ENCODE measurements at places on chromosomes 4 and X. TPM values are rescaled to one million over a fixed set of nuclear protein-coding genes. Genes with fewer than 3 reads are reported as not detected.

DUSP9 gene
- total RNA-seq: not detected

DNA sequence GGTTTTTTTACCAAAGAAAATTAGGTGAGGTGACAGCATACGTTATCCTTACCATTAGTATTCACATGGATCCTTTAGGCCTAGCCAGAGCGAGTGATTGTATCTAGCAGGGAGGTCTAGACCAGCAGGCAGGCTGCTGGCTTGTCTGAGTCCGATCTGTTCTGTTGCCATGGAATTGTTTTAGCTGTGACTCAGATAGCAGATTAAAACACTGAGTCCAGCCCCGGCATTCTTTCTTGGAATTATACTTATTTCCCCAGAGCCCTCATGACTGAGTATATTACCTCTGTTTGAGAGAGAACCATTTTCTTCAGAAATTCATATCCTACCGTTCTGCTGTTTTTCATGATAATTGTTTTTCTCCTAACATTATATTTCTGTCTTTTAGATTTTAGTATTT is 37.4 kb downstream of the OCRL start:
- DNase-seq: no peak

MAP9 gene
- total RNA-seq: 6.7 TPM

GRCh38 chrX:107714206-107714891 is 61.2 kb downstream of the TSC22D3 start:
- DNase-seq: no peak

DNA sequence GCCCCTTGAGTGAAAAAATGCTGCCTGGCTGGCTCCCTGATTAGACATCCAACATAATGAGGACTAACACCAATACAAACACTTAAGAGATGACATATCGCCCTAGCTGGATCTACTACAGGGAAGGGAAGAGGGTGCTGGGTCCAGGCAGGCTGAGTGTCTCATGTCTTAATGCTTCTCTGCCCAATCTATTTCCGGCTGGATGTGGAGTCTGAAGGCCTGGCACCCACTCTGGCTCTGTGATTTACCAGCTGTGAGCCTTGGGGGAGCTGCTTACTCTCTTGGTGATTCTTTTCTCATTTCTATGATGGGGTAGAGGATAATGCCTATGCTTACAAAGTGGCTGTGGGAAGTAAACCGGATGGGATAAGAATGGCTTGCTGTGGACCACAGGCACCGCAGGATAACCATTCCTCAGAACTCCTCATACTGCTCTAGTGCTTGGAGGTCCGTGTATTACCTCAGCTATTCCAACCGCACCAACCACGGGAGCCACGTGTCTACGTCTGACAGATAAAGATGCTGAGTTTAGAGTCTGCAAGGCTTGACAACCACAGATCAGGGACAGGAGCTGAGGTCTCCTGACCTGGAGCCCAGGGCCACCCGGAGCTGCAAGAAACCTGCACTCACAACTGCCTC is 161.7 kb downstream of the AFAP1 start:
- DNase-seq: no peak

GRCh38 chr4:147334478-147334877 is 146.4 kb upstream of the EDNRA start:
- DNase-seq: no peak

DNA sequence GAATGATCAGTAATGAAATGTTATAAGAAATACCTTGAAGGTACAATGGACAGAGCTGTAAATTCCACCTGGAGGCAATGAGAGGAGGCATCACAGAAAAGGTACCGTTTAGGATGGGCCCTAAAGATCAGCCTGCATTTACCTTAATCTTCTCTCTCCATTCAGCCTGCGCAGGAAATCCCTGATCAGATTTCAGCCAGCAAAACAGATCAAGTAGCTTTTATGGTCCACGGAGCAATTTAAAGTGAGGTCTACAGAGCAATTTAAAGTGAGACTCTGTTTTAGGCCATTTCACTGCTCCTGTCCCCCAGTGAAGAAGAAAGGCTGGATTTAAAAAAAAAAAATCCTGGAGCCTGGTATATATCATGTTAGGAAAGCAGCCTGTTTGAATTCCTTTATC is 195.1 kb upstream of the VCX start:
- no peak for DNase-seq

GRCh38 chr4:139564502-139564901 is 8.5 kb upstream of the SETD7 start:
- DNase-seq: no peak

PDE6B gene
- total RNA-seq: 17.7 TPM

Data from activated CD8-positive, alpha-beta T cell treated with anti-CD3 and anti-CD28 coated beads, Interleukin-2, amount 10 ng/mL, durations not matched to agents 7 days and 5 days (primary cell).